ENCODE measurements at places on chromosomes 1 and 21.
A peak's percentile ranks its signal among the peaks of the same experiment; 100 is the strongest.

GRCh38 chr1:67194209-67194863 is 28.1 kb downstream of the IL23R start:
- no peak for DNase-seq

DNA sequence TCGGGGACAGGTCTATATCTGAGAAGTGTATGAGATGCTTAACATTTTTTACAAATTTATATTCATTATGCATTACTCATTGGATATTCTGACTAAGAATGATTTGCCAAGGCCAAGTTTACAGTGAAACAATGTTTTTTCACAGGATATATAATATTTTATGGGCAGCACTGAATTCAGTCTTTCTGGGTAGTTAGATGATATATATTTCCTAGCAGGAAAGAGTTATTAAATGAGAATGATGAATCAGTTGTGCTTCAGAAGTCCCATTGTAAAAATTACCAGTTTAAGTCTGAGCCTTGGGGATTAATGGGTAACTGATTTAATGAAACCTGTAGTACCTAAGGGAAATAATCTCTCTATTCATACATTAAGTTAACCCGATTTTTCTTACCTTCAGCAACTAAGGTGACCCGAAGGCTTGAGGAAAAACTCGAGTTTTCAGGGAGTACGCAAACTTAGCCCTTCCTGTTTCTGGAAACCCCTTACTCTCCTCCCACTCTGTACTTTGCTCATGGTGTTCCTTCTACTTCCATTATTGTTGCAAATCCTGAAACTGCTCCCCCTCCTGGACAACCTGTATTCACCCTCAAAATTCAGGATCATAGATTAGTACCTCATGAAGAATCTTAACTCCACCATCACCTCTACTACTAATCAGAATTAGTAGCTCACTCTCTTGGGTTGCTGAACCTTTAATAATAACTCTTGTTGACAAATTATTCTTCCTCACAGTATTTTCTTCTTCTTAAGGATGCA is 135.1 kb downstream of the AK5 start:
- no peak for DNase-seq

GRCh38 chr21:34838956-34839820 is 170.4 kb downstream of the CLIC6 start:
- no peak for DNase-seq

DNA sequence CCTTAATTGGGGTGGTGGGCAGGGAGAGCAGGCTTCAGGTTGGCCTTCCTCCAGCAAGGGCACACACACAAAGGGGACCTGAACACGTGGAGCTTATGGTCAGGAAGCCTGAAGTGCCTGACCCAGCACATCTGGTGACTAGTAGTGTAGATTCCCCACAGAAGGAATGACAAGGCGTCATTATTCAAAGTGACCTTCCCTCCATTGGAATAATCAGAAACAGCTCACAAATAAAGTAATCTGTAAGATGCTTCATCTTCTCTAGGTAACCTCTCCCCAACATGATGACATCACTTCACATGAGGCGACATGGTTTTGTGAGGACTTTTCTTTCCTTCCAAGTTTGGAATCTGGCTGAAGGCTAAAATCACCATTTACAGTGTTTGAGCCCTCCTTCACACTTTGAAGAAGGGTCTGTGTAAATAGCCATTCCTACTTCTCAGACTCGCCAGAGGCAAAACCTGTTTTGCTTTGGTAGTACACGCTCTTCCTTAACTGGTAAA is 32.8 kb upstream of the ERG start:
- DNase-seq, result no peak

- no peak for DNase-seq
These were observed 74.0 kb upstream of the SAMSN1 start for GRCh38 chr21:14620152-14620551.

GRCh38 chr1:154157520-154158306 is 2.8 kb upstream of the NUP210L start:
- peak; percentile 50 for DNase-seq

DNA sequence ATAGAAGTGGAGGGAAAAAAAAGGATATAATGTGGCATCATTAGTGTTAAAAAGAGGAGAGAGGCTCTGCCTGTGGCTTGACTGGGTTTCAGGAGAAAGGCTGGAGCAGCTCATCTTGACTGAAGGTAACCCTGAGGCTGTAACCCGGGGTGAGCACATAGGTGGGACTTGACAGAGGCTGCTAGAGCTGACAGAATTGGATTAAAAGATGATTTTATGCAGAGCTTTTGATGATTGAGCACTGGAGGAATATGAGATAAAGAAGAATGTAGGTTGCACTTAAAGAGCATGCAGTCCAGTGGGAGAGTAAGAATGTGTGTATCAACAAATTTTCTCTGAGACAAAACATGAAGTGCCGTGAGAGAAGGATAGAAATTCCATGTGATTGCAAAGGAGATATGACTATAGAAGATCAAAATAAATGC is 17.3 kb downstream of the LAMC1 start:
- DNase-seq, result no peak
